ENCODE measurements at places on chromosomes 5 and 9.

DNA sequence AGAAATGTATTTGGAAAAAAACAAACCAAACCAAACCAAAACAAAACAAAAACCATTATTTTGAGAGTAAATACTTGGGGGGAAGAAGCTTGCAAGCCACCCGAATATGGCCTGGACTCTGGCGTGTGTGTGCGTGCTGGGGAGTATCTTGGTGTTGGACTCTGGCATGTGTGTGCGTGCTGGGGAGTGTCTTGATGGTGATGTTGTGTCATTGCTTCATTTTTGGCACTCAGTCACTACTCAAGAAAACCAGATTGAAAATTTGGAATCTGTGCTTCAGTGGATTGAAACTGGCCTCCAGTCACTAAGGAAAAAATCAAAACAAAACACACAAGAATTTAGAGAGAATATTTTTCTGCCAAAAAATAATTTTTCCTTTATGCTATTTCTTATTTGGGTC lies 76.1 kb downstream of the ARRDC3 start:
- no peak for DNase-seq

GRCh38 chr5:73387149-73387591 lies 61.4 kb downstream of the FOXD1 start:
- no peak for DNase-seq

DNA sequence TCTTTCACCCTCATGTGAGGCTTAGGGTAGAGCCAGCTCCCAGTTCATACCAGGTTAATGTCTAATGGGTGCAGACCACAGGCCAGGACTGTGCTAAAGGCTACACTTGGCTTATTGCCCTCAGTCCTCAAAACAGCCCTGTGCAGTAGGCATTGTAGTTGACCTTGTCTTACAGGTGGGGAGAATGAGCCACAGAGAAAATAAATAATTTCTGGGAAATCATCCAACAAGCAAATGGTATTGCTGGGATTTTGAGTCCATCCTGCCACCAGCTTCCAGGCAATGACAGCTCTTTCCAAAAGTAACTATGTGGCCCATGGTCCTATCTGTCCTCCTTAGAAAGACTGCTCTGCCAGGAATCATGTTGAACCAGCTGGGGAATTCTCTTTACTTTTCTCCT lies 450.0 kb downstream of the GADD45G start:
- no peak for DNase-seq

GRCh38 chr5:127957183-127957582 lies 126.4 kb upstream of the SLC12A2 start:
- no peak for DNase-seq

DNA sequence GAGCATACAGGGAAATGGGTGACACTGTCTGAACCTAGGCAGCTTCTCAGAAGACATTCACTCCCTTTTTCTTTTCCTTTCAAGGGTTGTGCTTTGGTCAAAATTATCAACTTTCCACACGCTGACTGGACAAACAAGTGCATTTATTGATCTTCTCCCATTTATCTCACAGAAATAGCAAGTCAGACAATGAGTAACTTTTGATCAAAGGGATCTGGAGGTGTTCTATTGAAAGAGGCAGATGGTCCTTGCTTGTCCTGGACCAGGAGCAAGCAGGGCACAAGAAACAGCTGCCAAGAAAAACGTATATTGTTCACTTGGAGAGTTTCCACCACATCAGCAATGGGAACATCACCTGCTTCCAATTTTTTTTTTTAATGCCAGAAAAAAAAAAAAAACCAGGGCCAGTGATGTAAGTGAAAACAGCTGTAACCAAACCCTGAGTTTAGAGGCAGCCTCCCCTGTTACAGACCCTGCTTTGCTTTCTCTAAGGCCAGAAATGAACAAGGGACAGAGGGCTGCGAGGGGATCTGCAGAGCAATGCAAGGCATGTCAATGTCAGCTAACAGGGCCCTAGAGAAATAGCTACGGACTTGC lies 79.8 kb downstream of the NIPSNAP3B start:
- DNase-seq = no peak

DNA sequence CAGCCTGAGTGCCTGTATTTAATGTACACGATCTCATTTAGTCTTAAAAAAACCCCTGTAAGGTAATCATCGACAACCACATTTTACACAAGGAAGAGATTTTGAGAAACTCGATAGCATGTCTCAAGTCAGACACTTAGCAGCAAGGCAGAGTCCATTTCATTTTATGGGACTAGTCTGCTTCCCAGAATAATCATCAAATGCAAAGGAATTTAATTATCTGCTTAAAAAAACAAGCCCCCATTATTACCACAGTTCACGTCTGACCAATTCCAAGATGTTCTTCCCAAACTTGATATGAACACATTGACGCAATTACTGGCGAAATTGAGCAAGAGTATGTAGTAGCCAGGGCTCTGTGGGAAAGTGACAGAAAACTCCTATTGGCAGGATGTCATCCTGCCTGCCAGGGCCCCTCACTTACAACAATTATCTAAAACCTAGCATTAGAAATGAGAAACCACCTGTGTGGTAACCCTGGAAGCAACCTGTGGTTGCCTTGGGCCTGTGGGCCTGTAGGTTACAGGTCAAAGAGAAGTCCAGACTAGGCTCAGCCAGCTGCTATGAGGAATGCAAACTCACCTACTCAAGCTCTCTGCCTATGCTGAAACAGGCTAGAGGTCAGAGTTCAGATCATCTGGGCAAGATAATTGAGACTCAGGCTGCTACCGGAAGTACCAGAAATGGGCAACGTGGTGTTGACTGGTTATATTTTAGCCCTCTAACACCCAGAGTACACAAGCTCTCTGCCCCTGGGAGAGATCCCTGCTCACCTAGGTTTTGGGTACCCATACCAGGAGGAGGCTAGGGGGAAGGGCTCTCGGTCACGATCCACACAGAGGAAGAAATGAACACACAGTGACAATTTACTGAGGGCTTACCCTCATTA lies 1.6 kb downstream of the B4GALT1 start:
- DNase-seq = no peak

GRCh38 chr9:16442622-16443021 lies 427.8 kb downstream of the BNC2 start:
- no peak for DNase-seq

DNA sequence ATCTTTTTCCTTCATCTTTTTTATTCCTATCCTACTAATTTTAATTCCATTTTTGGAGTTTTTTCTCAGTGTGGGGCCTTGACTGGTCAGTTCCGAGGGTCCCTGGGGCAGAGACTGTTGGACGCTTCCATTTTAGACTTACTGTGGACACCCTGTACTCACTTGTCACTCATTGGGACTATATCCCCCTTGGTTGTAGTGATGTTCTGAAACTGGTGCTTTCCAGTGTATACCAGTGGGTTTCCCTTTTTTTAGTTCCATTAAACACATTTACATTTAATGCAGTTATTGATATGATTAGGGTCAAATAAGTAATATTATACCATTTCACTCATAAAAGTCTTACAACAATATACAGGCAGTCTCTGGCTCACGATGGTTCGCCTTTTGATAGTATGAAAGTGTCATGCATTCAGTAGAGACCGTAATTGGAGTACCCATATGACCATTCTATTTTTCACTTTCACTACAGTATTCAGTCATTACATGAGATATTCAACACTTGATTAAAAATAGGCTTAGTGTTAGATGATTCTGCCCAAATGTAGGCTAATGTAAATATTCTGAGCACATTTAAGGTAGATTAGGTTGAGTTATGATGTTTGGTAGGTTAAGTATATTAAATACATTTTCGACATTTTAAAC lies 46.0 kb downstream of the CNOT6 start:
- no peak for DNase-seq

GRCh38 chr5:129173771-129174170 lies 79.2 kb downstream of the ISOC1 start:
- no peak for DNase-seq

DNA sequence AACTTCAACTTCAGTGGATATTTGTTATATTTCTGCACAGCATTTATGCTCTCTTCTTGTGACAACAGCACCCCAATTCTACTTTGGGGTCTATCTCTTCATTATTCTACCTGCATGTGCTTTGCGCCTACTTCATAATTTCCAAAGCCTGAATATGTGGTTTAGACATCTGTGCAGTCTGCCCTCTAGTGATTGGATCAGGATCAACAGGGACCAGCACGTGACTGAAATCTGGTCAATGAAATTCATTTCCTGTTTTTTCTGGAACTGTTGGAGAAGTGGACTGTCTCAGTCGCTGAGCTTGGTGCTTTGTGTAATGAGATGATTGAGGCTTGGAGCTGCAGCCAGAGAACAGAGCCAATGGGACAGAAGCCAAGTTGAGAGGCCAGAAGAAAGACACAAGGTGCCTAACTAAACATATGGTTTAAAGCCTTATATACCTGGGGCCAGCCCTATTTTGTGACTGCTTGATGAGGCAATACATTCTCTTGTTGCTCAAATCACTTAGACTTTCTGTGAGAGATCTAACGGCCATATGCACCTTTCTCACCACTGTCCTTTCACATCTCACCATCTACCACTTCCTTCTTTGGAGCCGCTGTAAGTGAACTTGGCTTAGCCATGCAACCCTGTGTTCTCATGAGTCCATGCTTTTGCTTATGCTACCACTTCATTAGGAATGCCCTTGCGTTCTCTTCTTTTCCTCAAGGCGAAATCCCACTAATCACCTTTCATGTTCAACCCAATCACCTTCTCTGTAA lies 68.8 kb upstream of the PPP2R2B start:
- no peak for DNase-seq

- no peak for DNase-seq
Measured at GRCh38 chr5:110099572-110099971, 409.8 kb downstream of the MAN2A1 start.

DNA sequence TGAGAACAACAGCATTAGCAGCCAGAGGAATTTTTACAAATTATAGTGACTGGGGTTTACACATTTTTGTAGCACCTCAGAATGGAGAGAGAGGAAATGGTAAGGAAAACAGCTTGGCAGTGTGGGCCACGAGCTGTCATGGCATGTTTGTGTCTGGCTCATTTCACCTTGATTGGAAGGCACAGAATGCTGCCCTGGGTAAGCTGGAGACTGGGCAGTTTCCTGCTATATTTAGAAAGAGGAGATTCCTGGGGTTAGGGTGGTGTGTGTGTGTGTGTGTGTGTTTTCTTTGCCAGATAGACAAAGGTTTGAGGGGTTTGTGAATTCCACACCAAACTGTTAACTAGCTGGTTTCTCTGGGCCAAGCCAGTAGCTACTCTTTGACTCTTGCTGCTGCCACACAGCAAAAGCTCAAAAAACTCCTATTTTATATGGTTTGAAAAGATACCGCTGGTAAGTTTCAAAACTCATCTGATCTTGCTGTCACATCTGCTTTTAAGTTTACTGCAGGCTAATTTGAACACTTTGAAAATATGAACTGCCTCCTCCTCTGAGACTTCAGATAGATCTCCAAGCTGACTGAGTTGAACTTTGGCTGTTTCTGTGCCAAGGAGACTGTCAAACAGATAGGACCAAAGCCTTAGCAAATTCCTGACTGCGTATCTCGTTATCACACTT lies 9.1 kb downstream of the ARHGAP26 start:
- DNase-seq = no peak

DNA sequence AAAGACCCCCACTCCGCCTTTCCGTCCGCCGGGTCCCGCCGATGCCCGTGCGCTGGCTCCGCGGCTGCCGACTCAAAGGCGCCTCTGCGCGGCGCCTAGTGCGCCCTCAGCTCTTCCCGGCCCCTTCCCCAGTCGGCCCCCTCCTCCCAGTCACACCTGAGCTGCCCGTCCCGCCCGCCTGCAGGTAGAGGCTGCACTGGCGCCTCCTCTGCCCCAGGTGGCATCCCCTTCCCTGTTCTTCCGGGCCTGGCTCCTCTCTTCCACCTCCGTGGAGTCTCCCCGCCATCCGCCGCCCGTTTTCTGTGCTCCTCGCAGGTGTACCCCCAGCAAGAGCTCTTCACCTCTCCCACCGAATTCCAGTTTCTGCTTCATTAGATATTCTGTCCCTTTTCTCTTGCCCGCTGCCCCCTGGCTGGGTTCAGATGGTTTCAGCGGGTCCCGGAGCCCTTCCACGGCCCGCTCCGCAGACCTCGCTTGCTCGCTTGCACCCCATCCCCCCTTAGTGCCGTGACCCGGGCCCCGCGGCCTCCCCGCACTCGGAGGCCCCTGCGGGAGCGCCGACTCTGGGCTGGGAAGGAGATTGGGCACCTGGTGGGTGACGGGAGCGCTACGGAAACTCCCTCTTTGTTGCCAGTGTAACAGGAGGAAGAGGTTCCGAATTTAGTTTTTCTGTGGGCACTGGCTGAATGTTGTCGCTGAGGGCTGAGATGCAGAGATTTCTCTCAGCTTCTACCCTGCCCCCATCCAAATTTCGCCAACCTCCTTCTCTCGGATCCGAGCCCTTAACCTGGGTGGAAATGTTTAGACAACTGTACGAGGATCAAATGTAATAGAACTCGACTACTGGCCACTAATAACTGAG lies 809 bp downstream of the SLC44A1 start:
- DNase-seq = no peak

DNA sequence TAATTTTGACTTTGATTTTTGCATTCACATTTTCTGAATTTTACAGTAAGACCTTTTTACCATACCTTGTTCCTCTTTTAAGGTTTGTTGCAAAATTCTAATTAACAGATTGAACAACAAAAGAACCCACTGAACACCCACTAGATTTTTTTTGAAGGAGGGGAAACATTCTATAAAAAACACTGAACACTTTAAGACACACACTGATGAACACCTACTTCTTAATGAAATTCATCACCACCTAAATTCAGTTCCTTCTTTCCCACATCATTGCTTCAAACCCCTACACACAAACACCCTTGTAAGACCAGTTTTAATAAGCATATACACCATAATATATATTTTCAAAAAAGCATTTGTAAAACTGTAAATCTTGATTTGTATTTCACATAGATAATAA lies 559.0 kb upstream of the MEF2C start:
- no peak for DNase-seq

DNA sequence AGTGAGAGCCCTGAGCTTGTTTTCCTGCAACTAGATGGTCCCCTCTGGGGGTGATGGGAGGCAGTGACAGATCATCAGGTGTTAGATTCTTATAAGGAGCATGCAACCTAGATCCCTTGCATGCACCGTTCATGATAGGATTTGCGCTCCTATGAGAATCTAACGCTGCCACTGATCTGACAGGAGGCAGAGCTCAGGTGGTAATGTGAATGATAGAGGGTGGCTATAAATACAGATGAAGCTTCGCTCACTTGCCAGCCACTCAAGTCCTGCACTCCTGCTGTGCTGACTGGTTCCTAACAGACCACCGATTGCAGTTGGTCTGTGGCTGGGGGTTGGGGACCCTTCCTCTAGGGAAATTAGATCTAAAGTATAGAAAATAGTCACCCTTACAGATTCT lies 290.6 kb upstream of the ADCY2 start:
- DNase-seq = no peak

GRCh38 chr9:74521009-74521408 lies 23.9 kb downstream of the RORB start:
- DNase-seq = no peak

GRCh38 chr5:135116160-135116561 lies 82.1 kb upstream of the PITX1 start:
- no peak for DNase-seq

GRCh38 chr5:175848676-175849075 lies 22.7 kb upstream of the CPLX2 start:
- DNase-seq = no peak

DNA sequence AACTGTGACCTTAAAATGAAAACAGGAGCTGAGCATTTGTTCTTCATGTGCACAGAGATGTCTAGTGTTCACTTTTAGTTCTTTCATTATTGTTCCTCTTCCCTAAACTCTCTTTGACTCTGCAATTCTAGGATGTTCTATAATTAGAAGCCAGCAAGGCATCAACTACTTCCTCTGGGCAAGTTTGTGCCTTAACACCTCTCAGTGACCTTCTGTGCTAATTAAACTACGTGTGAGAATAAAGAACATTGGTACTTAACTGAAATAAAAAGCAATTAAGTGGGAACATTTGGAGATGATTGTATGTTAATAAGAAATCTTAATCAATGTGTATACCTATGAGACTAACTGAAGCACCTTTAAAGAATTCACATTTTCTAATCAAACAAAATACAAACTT lies 242.8 kb downstream of the RASEF start:
- no peak for DNase-seq
